Ascending aorta (tissue), 2 donors: ENCODE measurements at places on chromosomes 5 and 9.

DNA sequence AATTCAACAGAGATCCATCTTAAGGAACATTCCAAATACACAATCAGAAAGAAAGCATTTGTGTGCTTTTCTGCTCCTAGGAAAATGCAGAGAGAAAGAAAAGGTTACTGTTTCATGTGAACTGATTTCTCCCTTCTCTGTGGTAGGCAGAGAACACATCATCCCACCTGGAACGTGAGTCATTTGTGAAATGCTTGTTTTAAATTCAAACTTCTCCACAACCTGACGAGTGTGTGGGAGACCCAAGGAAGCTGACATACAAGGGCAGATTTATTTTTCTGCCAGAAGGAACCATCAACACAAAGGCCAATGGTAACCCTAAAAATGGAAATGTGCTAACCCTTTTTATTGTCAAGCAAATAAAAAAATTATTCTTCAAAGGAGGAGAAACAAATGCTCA lies 156.4 kb downstream of the EFNA5 start:
- no peak for DNase-seq

DNA sequence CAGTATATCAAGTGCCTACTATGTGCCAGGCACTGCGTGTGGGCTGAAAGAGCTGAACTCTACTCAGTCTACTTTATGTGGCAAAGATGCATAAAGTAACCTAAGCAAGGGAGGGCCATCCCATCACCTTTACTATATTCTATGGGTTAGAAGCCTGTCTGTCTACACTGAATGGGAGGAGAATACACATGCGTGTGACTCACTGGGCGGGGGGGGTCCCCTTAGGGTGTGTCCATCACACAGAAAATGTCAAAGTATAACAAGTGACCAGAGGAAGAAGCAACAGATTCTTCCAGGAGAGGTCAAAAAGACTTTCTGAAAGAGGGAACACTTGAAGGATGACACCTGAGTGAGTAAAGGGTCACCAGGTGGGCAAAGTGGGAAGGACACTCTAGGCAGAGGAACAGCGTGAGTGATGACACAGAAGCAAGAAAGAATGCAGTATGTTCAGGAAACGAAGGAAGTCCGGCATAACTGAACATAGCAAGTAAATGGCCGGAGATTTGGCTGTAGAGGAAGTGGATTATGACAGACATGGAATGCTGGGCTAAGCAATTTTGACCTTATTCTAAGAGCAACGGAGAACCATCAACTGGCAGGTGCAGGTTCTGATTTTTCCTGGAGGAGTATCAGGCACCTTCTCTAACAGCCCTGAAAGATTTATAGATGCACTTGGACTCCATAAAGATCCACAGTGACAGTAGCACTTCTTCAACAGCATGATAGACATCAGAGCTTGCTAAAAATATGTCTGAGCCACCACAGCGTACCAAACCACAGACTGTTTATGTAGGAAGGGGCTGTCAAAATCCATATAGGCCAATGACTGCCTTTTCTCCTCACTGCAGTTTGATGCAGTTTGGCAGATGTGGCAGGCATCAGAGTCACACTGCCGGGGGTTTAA lies 8.0 kb upstream of the WHRN start:
- DNase-seq: no peak

- no peak for DNase-seq
These were observed 12.4 kb upstream of the MEIKIN start for GRCh38 chr5:131957721-131958441.

DNA sequence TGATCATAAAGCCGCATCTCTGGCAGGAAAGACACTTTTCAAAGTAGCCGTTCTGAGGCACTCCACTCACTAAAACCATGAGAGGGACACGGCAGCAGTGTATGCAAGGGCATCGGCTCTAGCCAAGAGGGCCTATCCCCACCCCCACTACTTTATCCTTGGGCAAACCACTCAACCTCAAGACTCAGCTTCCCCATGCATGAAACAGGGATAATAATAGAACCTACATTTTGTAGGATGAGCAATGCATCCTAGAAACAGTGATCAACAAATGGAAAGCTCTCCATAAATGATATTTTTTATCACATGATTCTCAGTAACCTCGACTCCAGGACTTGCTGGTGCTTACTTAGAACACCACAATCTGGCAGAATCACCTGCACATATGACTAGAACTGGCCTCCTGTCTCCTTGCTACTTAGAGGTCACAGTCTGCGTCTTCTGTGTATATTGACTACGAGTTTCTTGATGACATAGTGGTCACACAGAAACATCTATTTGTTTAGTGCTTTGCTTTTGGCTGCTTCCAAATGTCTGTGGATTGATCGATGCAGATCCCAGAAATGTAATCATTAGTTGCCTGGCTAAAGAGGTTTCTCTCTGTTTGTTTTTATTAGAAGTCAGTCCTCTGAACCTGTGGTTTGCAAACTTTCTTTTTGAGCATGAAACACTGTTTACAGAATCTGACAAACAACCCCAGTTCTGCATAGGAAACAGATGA lies 102.1 kb downstream of the LHFPL2 start:
- DNase-seq: no peak

DNA sequence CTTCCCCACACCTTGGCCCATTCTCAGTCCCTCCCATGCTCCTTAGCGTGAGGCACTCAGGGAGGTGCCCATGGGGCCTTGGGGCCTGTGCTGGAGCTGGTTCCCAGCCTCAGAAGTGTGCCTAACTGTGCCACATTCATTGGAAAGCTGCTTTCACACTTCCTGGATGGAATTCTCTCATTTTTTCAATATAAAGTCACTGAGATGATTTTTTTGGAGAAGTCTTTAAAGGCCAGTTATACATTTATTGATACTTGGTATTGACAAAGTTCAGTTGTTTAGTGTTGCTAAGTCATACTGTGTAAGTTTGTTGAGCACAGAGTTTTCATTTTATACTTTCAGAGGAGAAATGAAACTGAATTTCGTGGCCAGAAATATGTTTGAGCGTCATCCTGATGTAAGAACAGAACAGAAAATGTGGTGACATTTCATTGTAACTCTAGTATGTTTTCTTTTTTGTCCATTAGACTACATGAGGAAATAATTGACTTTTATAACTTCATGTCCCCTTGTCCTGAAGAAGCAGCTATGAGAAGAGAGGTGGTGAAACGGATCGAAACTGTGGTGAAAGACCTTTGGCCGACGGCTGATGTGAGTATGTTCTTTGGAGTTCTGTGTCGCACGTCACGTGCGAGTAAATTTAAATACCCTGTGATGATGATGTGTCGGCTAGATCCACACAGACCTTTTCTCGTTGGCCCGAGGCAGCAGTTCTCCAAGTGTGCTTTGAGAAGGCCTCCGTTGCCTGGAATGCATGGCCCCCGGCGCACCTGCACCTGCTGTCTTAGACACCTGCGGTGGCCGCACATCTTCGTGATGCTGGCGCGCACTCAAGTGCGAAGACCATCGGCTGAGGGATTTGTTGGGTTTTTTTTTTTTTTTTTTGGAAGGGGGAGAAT lies 24.1 kb downstream of the TENT4A start:
- no peak for DNase-seq

- no peak for DNase-seq
These were observed 3.3 kb downstream of the CD274 start for GRCh38 chr9:5453673-5454072.

- DNase-seq: no peak
These were observed 26.3 kb downstream of the UBQLN1 start for GRCh38 chr9:83681490-83681889.
